ENCODE measurements at places on chromosomes 4 and X.

GRCh38 chrX:53642337-53642736 lies 44.2 kb downstream of the HUWE1 start:
- peaks cover 10% of the 10 kb centered on the region for H3K36me3 ChIP-seq
- peak overlapping the region; percentile 23 for H3K4me3 ChIP-seq
- no peak overlapping the region for H3K27ac ChIP-seq
- H3K4me1 ChIP-seq: no peaks in the 10 kb centered on the region

- H3K36me3 ChIP-seq: no peaks in the 10 kb centered on the region
- no peak overlapping the region for H3K27ac ChIP-seq
- DNase-seq: no peak
- peaks cover 4% of the 10 kb centered on the region for H3K27me3 ChIP-seq
Measured at GRCh38 chrX:110321081-110321480, 3.2 kb upstream of the AMMECR1 start.

GRCh38 chrX:129403974-129404669 lies 119.2 kb downstream of the SMARCA1 start:
- no peak overlapping the region for H3K4me3 ChIP-seq
- H3K27ac ChIP-seq: no peak overlapping the region
- no peaks in the 10 kb centered on the region for H3K4me1 ChIP-seq
- H3K27me3 ChIP-seq: no peaks in the 10 kb centered on the region
- H3K36me3 ChIP-seq: no peaks in the 10 kb centered on the region
- no peak for DNase-seq

DNA sequence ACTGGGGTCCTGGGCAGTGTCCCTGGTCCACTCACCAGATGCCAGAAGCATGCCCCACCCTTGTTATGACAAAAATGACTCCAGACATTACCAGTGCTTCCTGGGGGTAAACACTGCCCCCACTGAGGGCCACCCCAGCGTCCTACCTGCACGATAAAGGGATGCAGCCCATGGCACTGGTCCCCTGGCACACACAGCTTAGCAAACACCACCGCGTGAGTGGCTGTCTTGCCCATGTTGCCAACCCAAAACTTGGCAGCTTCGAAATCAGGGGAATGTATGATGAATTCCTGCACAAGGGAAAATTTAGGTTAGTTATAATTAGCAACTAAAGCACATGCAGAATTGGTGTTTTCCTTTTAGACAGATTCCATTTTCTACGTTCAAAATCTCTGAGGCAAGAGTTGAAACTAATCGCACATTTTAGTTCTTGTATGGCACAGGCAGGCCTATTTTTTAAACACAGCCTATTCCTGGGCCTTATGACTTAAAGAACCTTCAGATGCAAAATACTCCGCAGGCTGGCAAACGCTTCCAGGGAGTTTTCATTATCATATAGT lies 30.4 kb downstream of the ACOX3 start:
- no peak for DNase-seq
- no peak overlapping the region for H3K4me3 ChIP-seq
- peak overlapping the region; percentile 30 for H3K27ac ChIP-seq

- H3K4me1 ChIP-seq: peaks cover 3% of the 10 kb centered on the region
- H3K27me3 ChIP-seq: no peaks in the 10 kb centered on the region
- H3K4me3 ChIP-seq: no peak overlapping the region
Measured at GRCh38 chr4:126058596-126058995, 743.8 kb downstream of the FAT4 start.

- no peak for DNase-seq
- no peak overlapping the region for H3K27ac ChIP-seq
- H3K4me3 ChIP-seq: peak overlapping the region; percentile 48
- peaks cover 37% of the 10 kb centered on the region for H3K36me3 ChIP-seq
Measured at GRCh38 chrX:78116766-78117165, 12.7 kb downstream of the PGK1 start.

- DNase-seq: no peak
- H3K4me1 ChIP-seq: peaks cover 4% of the 10 kb centered on the region
- no peaks in the 10 kb centered on the region for H3K36me3 ChIP-seq
- H3K4me3 ChIP-seq: no peak overlapping the region
Measured at GRCh38 chrX:97452283-97452682, 568.6 kb downstream of the RPA4 start.
